Effector CD4-positive, alpha-beta T cell (primary cell): ENCODE measurements at places on chromosomes 6 and 20.

GRCh38 chr6:32692019-32692418, 25.6 kb upstream of the HLA-DQB1 start:
- DNase-seq, result no peak

GRCh38 chr6:137692806-137693205, 174.3 kb upstream of the TNFAIP3 start:
- no peak for DNase-seq

DNA sequence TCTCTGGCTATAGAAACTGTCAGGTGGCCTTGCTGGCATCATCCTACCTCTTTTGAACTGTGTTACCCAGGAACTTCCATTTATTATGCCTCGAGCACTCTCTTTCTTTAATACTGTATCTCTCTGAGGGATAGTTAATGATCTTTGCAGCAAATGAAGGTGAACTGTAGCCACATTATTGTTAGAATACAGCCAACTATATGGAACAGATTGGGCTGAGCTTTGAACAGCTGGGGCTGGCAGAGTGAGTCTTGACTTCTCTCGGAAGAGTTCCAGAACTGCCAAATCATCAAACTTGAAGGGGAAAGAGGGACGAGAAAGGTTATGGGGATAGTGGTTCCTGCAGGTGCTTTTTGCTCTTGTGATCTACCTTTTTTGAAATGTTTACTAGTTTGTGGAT, 237.7 kb downstream of the PRL start:
- no peak for DNase-seq

- no peak for DNase-seq
Observed at GRCh38 chr6:73314577-73315492, 39.2 kb downstream of the DPPA5 start.

DNA sequence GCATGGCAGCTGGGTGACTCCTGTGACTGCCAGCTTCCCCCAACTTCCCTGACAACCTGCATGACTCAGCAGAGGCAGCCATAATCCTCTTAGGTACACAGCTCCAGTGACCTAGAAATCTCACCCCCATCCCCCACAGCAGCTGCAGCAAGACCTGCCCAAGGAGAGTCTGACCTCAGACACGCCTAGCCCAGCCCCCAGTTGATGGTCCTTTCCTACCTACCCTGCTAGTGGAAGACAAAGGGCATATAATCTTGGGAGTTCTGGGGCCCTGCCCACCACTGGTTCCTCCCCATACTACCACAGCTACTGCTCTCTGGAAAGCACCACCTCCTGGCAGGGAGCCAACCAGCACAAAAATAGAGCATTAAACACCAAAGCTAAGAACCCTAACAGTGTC, 90.2 kb downstream of the F13A1 start:
- DNase-seq, result no peak

- DNase-seq, result no peak
Observed at GRCh38 chr6:34383656-34384320, 8.7 kb downstream of the NUDT3 start.

DNA sequence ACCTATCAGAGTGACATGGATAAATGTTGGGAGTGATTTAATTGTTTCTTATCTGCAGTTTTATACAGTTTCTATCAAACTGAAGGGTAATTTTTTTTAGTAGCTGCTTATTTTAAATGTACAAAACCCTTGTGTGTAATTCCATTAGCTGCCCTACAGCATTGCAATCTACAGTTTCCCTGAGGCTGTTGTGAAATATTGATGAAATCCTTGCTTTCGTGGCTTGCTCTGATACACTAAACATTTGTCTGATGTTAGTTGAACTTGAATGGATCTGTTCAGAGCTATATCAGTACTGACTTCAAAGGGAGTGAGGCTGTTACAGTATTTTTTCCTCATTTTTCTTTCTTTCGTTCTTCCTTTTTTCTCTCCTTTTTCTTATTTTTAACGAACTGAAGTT, 255.4 kb downstream of the TSHZ2 start:
- DNase-seq, result no peak

GRCh38 chr6:43490523-43490939, 13.2 kb downstream of the TJAP1 start:
- no peak for DNase-seq

- DNase-seq, result no peak
Observed at GRCh38 chr6:47235421-47235820, 74.3 kb downstream of the TNFRSF21 start.

GRCh38 chr20:37901240-37901639, 1.7 kb upstream of the VSTM2L start:
- DNase-seq, result no peak

- no peak for DNase-seq
Observed at GRCh38 chr6:23177806-23178205, 608.4 kb downstream of the HDGFL1 start.

DNA sequence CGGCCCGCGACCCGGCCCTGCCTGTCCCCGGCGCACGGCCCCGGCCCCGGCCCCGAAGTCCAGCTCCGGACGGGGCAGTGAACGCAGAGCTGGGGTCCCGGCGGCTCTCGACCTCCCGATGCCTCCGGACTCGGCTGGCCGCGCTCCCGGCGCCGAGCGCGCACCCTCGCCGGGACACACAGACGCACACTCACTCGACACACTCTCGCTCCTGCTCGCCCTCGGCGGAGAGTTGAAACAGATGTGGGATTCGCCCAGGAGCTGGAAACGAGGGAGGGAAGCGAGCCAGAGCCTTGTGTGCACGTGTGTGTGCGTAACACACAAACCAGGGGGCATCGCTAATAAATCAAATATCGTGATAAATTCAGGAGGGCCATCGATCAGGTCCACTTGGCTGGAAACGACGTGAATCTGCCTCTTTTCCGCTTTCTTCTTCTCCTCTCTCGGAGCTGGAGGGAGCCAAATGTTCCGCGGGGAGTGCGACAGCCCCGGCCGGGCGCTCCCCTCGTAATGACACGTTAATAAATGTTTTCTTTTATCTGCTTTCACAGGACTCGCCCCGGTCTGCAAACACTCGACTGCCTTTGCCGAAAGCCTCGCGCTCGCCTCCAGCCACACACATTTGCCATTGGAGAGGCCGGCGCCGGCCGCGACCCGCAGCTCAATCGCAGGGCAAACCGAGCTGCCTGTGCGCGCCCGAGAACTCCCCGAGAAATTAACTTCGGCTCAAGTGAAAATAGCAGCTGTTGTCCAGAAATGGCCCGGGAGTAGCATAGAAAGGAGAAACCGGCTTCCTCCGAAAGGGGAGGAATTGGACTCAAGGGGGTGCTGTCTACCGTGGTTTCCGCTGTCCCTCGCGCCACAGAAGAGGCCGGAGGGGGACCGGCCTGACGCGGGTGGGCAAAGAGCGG, 828 bp upstream of the SULF2 start:
- no peak for DNase-seq

GRCh38 chr6:140601021-140601808, 1226.8 kb upstream of the CITED2 start:
- no peak for DNase-seq

DNA sequence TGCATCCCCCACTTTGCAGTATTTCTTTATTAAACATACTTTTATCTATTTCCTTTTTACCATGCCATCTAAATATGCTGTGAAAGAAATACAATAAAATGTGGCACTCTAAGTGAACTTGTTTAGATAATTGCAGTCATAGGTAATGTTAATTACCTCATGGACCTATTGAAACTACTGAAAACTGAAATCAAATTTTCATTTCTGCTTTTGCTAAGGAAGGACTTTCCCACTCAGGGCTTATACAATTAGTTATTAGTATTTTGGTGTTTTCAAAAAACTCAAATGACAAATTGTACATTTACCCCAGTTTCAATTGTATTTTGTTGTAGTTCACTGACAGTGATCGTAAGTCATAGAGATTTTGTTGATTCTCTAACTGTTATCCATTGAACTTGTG, 88.4 kb downstream of the ID4 start:
- DNase-seq, result no peak

DNA sequence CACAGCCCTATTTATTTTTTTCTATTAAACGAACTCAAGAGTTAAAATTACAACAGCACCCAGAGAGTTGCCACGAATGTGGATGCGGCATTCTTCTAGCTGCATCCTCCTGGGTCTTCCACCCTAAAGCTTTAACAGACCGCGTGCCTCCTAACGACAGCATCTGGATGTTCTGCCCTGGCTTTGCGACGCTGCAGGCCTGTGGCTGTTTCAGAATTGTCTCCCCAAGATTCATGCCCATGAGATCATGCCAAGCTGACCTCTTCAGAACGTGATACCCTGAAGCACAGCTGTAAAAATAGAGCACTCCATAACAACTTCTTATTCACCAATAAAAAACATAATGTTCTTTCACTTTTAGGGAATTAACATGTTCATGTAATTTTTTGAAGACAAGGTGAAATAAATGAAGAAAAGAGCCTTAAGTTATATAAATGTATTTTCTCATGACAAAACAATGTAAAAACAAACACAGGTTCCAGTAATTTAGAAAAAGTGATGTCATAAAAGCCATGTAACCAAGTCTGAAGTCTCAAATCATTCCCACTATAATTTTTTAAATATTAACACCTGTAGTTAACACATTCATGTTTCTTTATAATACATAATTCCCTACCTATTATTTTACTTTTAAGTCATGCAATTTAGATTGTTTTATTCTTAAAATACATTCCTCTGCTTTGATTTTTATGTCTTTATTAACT, 26.5 kb downstream of the HIVEP2 start:
- no peak for DNase-seq

DNA sequence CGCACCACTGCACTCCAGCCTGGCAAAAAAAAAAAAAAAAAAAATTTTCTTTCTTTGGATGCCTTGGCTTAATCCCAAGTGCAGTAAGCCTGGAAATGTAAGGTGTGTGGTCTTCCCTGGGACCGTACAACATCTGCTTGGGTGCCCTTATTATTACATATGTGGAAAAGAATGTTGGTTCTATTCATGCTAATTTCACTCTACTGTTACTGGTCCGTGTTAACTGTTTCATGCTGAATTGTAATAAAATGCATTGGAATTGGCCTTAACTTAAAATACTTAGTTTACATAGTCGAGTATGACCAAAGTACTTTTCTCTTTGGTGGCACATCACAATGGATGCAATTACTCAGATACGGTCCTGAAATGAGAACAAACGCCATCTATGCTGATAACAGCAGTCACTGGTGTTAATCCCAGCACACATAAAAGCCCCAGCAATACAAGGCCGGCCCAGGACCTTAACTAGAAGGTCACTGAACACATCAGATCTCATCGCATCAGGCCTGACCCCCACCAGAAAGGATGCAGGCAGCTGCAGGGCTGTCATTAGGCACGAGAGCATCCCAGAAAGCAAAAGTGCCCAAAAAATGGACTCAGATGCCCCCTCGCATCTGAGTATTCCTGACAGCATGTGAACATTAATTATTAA, 1.2 kb downstream of the SERPINB6 start:
- DNase-seq, result no peak

DNA sequence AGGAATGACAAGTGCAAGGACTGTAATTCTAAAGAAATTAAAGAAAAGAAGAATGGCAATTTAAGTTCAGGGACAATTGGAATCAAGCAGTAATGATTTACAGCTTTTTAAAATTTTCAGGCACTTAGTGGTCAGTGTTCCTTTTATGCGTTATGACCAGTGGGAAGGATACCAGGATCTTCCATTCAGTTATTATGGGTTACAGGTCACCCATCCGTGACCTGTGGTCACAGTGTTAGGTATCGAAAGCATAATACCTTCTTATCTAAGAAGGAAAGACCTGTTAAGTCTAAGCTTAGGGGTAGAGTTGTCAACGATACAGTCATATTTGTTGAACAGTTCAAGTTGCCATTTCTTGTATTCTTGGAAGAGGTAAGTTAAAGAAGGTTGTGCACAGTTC, 253.8 kb downstream of the LAMA2 start:
- DNase-seq, result no peak

- DNase-seq, result peak; percentile 52
Observed at GRCh38 chr6:157273756-157274470, 49.4 kb downstream of the TMEM242 start.

DNA sequence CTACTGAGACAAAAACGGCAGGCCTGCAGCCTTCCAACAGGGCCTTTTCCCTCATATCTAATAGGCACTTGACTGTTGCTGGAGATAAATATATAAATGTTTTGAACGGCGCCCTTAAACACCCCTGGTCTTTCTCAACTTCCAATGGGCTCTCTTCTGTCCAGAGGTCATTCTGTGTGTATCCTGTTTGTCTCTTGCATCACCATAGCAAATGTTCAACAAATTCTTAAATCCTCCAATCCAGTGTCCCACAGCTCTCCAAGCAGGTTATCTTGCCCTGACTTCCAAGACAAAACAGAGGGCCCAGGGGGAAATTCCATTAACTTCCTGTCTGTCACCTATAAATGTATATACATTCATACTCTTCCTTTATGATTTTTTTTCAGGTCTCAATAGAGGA, 62.0 kb downstream of the OR2J2 start:
- DNase-seq, result no peak

DNA sequence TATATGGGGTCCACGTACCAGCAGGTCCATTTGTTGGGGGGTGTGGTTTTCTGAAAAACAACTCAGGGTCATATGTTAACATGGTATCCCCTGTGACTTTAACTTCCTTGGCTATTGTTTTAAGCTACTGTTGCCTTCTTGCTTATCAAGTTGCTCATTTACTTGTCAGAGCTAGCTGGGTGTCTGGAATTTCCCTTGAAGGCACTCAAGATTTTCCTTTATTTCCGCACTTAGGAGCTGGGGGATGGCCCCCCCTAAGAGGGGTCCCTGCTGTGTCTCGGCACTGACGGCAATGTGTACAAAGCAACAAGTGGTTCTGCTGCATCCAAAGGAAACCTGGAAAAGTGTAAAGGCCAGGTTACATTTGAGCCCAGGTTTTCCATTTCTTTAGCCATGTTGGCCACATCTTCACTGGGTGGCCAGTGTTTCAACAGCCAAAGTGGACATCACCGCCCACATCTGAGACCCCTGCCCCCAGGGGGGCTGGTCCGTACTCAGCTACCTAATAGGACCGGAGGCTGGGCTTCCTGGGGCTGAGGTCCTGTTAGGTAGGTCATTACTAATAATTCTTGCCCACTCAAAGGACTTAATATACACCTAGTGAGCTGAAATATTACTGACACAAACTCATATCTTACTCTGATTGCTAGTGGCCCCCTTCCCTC, 24.8 kb upstream of the SYNDIG1 start:
- DNase-seq, result no peak

DNA sequence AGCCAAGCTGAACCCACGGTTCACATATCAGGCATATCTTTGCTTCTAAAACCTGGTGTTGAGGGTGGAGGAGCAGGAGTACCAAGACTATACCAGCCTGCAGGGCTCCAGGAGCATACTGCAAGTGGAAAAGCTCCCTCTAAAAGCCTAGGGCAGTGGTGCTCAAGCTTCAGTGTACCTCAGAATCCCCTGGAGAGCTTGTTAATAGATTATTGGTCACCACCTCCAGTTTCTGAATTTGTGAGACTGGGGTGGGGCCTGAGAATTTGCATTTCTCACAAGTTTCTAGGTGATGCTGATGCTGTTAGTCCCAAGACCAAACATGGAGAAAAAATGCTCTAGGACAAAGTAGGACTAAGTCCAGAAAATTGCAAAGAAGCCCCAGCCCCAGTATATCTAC, 65.4 kb downstream of the FILIP1 start:
- no peak for DNase-seq
